ENCODE measurements at places on chromosomes 7 and 10. TPM values are rescaled to one million over a fixed set of nuclear protein-coding genes. Genes with fewer than 3 reads are reported as not detected.
A peak's percentile ranks its signal among the peaks of the same experiment; 100 is the strongest.

DNA sequence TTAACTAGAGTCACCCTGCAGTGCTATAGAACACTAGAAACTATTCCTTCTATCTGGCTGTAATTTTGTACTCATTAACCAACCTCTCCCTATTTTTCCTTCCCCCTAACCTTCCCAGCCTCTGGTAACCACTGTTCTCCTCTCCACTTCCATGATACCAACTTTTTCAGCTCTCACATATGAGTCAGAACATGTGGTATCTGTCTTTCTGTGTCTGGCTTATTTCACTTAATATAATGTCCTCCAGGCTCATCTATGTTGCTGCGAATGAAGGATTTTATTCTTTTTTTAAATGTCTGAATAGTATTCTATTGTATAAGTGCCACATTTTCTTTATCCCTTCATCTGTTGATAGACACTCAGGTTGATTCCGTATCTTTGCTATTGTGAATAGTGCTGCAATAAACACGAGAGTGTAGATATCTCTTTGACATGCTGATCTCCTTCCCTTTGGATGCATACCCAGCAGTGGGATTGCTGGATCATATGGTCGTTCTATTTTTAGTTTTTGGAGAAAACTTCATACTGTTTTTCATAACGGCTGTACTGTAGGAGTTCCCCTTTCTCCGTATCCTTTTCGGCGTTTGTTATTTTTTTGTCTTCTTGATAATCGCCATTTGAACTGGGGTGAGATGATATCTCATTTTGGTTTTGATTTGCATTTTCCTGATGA lies 101.4 kb downstream of the FAM107B start:
- no peak for DNase-seq

GRCh38 chr10:28915989-28916588 lies 238.8 kb downstream of the BAMBI start:
- DNase-seq, result no peak

DNA sequence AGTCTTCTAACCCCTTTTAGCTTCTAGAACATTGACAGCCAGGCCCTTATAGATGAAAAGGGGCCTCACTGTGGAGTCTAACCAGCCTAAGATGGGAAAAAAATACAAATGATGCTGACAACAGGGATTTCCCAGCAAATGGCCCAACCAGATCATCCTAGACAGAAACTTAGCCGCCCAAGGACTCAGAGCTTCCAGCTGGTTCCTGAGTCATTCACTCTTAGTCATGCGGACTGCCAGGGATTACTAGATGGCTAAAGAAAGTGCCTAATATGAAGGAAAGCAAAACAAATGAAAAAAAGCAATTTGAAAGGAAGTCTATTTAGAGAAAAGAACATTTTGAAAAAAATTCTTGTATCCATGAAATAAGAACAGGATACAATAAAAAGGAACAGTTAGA lies 23.7 kb downstream of the TSPAN14 start:
- no peak for DNase-seq

GRCh38 chr10:87092861-87093631 lies 1.6 kb downstream of the GLUD1 start:
- peak; percentile 77 for DNase-seq

GRCh38 chr7:1741751-1742554 lies 71.9 kb downstream of the ELFN1 start:
- peak; percentile 60 for DNase-seq

DNA sequence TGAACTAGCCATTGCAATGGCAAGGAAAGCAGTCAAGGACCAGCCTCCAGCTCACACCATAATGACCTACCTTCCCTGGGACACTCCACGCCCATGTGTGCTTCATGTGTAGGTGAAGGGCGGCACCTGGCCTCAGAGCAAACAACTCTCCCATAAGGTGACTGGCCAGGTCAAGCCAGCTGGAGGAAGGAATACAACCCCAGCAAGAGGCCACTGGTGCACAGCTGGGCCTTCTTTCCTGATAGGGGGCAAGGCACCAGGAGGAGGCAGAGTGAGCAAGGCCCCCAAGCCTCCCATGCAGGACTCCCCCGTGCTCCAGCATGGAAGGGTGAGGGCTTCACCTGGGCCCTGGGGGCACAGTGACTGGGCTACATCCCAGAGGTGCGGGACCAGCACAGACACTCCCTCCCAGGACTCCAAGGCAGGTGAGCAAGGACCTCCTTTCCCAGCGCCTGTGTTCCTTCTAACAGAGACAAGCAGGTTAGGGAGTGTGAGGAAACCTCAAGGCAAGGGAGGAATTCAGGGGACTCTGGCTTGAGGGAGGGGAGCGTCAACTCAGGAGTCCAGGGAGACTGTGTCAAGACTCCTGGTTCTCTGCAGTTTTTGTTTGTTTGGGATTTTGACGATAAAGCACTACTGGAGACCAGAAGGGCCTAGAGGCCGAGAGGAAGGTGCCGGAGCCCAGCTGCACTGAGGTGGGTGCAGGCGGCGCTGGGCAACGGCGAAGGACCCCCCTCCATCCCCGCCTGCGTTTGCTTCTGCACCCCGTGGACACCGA lies 1.7 kb downstream of the PTPRN2 start:
- no peak for DNase-seq

GRCh38 chr7:140659856-140660255 lies 12.9 kb upstream of the ADCK2 start:
- DNase-seq, result no peak

GRCh38 chr10:124032971-124033886 lies 60.2 kb downstream of the CHST15 start:
- DNase-seq, result no peak

- no peak for DNase-seq
These were observed 126.9 kb upstream of the KLF6 start for GRCh38 chr10:3911713-3912442.

DNA sequence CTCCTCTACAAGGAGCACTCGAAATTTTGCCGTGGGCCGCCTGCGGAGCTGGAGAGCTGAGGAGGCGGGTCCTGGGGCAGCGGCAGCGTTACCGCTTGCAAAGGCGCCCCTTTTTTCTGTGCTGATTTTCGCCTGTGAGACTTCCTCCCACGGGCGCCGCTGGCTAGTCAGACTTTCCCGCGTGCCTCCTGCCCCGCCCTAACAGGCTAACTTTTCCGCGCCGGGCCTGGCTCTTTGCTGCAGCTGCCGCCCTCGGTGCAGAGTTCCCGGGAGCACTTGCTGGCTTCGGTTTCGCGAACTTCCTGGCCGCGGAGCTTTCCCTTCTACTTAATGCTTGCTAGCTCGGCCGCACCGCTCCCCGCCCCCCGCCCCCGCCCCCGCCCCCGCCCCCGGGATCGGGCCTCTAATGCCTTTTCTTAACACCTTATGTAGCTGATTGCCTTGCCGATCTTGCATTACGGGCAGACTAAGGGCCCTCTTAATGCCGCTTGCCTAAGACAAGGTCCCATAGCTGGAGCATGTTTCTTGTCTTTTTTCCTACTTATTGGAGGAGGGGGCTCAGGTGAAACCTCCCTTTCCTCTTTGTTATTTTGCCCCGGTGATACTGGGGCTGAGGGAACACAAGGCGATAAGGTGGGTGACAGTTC lies 37.9 kb upstream of the RASGEF1A start:
- DNase-seq, result peak; percentile 86

GRCh38 chr10:80356563-80356988 lies at the start of the genes DYDC1 and DYDC2:
DYDC1 (minus strand) TSS chr10:80356755; CDS start chr10:80352601, 4,154 bp downstream.
DYDC2 (plus strand) TSS chr10:80356781; CDS start chr10:80362444, 5,663 bp downstream.
- DNase-seq, result peak; percentile 82

DNA sequence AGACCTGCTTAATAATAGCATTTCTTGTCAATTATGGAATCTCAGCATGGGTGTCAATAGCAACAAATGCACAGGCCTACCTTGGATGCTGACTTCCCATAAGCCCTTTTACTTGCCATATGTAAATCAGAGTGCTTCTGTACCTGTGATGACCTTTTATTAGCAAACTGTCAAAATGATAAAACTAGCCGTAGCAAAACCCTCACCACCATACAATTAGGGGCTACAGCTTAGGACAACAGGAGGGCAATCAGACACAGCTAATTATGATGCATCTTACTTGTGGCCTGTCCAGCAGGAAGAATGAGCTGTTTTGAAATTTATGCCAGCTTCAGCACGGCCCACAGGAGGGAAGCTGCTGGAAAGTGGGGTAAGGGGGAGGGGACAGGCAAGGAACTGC lies 201.6 kb downstream of the TAX1BP1 start:
- no peak for DNase-seq

DNA sequence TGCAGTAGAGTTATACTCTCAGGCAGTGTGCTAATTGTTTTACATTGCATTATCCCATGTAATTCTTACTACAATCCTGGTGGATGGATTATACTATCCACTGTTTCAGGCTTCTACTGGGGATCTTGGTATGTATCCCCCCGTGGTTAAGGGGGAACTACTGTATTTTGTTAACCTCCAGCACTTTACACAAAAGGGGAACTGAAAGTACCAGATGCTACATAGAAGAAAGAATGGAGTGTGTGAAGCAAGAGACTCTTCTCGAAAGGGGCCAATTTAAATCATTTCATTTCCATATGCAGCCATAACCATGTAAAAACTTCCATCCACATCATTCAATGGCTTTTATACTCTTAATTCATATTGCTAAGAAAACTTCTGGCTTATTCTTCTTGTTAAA lies 69.4 kb downstream of the C1GALT1 start:
- DNase-seq, result no peak

DNA sequence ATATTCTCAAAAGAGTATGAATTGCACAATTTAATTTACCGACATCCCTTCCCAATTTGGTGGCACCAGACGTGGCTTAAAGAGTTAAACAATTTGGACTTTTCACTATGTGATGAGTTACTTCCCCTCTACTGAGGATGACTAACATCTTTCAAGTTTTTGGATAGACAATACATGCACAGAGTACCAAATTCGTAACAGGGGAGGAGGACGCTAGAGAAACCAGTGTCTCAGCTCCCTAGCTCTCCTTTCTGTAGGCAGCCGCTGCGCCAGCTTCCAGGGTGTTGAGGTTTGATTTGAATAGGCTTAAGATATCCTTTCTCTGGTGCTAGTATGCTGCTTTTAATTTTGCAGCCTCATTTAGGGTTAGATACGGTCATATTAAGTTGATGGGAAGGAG lies 69.2 kb downstream of the GNA12 start:
- no peak for DNase-seq

DNA sequence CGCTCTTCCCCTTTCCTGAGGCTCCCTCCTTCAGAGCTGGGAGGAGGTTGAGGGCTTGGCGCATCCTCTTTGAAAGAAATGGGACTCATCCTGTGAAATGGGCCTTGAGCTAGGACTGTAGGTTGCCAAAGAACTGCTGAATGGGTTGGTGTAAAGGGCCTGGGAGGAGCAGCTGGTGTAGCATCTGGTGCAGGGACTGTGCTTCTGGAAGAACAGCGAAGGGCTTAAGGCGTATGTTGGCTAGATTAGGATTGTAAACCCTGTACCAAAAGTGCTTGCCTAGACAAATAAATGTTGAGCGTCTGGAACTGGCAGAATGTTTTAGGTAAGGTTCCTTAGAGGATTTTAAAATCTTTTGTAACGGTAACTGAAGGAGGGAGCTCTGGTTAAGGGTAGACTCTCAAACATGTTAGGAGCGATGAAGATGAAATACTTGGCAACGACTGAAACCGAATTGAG lies 563 bp downstream of the STAM start:
- DNase-seq, result no peak

- no peak for DNase-seq
These were observed 648.1 kb upstream of the FOXK1 start for GRCh38 chr7:4033996-4034395.

- DNase-seq, result no peak
These were observed 404.3 kb upstream of the KLF6 start for GRCh38 chr10:4189281-4189680.

GRCh38 chr7:108415821-108416536 lies 40.3 kb downstream of the NRCAM start:
- DNase-seq, result peak; percentile 76

The SSC4D gene
- 0.77 TPM for total RNA-seq

The NKX1-2 gene
- not detected for total RNA-seq

The MALRD1 gene
- not detected for total RNA-seq

The XRCC2 gene
- total RNA-seq, result 28.5 TPM

The C1QL3 gene
- 0.21 TPM for total RNA-seq

The LLCFC1 gene
- total RNA-seq, result not detected

Data from activated CD4-positive, alpha-beta T cell treated with anti-CD3 and anti-CD28 coated beads, Interleukin-2, amount 10 ng/mL, durations not matched to agents 24 days and 14 days (primary cell).